ENCODE measurements at places on chromosomes 11 and 22. TPM values are rescaled to one million over a fixed set of nuclear protein-coding genes. Genes with fewer than 3 reads are reported as not detected.
A peak's percentile ranks its signal among the peaks of the same experiment; 100 is the strongest.

The CATSPER1 gene
- total RNA-seq, result not detected

The BACE1-AS gene
- total RNA-seq, result 3.6 TPM

The PRR5L gene
- total RNA-seq, result 39.0 TPM

The GVQW3 gene
- total RNA-seq, result 0.92 TPM

The PHF21B gene
- 0.27 TPM for total RNA-seq

The SORL1 gene
- 67.1 TPM for total RNA-seq

The PANX3 gene
- not detected for total RNA-seq

The DBX1 gene
- total RNA-seq, result not detected

The FKBP2 gene
- 84.0 TPM for total RNA-seq

The LYVE1 gene
- total RNA-seq, result not detected

The VPS51 gene
- total RNA-seq, result 59.1 TPM

- no peak for DNase-seq
Measured at GRCh38 chr22:45166932-45167331, 3.2 kb downstream of the NUP50 start.

DNA sequence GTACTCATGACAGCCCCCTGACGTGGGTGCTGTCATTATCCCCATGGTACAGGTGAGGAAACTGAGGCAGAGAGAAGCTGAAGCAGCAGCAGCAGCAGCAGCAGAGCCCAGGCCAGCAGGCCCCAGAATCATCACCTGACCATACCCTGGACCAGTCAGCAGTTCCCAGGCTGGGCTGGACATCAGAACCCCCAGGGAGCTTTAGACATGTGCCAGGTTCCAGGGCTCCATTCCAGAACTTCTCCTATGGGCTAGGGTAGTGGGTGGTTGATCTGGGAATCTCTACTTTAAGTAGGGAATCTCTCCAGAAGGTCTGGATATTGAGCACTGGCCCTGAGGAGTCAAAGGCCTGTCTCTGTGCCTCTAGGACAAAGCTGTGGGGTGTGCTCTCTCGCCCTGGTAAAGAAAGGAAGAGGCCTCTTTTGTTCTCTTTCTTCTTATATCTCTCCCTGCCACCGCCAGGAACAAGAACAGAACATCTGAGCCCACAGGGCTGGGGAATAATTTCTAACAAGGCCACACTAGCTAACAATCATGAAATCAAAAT, 26.6 kb downstream of the MAFF start:
- no peak for DNase-seq

DNA sequence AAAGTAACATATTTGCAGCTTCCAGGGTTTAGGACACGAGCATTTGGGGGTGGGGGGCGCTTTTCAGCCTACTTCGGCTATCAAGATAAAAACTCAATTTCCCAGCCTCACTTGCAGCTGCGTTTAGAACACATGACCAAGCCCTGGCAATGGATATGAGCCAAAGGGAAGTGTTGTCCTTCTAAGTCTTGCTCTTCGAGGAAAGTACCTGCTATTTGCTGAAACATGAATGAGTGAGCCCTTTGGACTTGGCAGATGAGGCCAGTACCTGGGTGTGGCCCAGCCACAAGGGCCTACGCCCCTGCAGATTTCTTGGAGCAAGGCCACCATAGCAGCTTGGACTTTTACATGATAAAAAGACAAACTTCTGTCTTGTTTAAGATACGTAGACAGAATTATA, 60.2 kb upstream of the SORL1 start:
- DNase-seq, result peak; percentile 60

DNA sequence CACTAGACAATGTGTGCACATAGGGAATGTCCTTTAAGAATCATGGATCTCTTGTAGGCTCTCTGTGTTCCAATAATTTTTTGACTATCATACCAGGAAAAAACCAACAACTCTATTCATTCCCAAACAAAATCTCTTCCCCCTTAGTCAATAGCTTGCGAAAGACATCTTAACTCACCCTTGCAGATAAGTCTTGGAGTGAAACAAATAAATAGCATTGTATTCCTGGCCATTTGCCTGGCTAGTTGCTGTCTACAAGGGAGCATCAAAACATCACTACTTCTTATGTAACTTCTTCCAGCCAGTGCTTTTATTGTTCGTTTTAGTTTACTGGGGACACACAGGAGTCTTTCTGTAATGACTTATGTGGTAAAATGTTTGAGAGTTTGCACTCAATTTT, 29.4 kb downstream of the SCN3B start:
- no peak for DNase-seq

- DNase-seq, result no peak
Measured at GRCh38 chr11:91869686-91870085, 354.9 kb upstream of the FAT3 start.

DNA sequence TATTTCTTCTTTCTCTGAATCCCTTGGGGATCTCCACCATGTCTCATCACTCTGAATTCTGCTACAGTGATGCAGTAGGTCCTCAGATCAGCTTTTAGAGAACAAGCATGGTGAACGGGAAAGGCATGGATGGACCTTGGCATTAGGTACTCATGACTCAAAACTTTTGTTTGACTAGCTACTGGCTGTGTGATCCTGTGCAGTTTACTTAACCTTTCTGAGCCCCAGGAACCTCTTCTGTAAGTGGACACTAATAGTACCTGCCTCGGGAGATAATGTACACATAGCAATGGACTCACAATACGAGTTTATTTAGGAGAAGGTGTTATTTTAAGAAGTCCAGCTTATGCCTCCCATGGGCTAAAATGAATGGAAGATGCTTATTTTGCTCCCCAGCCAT, 184.7 kb upstream of the TBCEL start:
- no peak for DNase-seq

DNA sequence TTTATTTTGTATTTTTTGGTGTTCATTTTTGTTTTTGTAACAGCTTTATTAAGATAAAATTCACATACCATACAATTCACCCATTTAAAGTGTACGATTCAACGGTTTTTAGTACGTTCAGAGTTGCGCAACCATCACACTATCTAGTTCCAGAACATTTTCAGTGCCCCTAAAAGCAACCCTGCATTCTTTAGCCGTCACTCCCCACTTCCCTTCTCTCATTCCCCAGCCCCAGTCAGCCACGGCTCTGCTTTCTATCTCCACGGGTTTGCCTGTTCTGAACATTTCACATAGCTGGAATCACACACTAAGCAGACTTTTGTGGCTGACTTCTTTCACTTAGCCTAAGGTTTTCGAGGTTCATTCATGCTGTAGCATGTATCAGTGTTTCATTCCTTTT, 9.6 kb upstream of the KCNQ1OT1 start:
- DNase-seq, result no peak

DNA sequence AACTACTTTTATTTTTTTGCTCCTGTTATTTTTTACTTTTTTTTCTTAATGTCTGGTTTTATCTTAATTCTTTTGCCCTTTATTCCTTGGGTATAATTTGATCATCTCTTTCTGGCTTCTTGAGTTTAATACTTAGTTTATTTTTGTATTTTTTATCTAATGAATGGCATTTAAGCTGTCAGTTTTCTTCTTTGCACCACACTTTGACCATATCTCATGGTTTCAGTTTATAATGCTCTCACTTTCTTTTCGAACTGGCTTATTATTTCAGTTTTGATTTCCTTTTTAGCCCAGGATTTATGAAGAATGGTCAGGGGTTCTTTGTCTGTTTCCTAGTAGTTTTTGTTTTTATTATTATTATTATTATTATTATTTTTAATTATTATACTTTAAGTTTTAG, 48.3 kb downstream of the QSER1 start:
- DNase-seq, result no peak

GRCh38 chr11:119666463-119667131, 62.4 kb downstream of the NECTIN1 start:
- no peak for DNase-seq

GRCh38 chr11:84524422-84525051, 1102.6 kb downstream of the DLG2 start:
- DNase-seq, result no peak

DNA sequence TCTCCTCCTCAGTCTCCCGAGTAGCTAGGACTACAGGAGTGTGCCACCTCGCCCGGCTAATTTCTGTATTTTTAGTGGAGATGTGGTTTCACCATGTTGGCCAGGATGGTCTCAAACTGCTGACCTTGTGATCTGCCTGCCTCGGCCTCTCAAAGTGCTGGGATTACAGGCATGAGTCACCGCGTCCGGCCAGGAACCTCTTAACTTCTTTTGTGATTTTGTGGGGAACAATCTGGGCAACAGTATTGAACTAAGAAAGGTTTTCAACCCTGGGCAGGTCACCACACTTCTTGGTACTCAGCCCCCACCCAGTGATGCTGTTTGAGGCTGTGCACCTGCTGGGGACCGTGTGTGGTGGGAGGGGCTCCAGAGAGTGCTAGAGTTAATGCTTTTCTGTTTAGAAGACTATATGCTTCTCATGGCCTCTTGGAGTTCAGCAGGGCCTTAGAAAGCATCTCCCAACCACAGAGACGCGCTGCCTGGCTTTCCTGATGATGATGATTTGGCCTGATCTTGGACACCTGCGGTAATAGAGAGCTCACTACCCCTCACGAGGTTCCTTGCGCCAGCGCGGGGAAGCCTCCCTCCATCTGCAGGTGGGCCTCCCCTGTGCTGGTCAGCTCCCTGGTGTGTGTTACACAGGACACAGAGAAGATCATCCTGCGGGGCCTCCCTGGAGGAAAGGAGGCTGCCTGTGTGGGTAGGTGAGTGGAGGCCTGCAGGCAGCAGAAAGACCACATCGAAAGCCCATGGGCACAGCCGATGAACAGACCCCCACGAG, 1.2 kb downstream of the DENND6B start:
- no peak for DNase-seq

GRCh38 chr11:44357711-44358110, 47.8 kb upstream of the ALX4 start:
- DNase-seq, result peak; percentile 40

DNA sequence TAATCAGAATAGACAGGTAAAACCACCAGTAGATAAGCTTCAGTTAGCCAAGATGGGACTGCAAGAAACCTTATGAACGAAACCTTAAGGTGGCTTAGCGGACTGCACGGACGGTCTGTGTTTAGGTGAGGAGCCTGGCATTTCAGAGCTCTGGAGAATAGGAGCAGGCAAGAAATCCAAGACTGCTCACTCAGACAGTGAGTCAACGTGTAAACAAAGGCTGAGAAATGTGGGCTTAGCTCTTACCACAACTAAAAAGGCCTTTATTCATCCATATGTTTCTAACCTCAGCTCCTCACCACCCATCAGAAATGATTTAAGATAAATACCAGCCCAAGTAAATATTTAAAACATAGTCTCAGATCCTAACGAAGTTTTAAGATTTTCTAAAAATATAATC, 657.7 kb downstream of the OPCML start:
- peak; percentile 60 for DNase-seq
